ENCODE measurements at places on chromosomes 7 and 10.

- DNase-seq = no peak
Observed at GRCh38 chr7:91630581-91631380, 249.7 kb downstream of the MTERF1 start.

DNA sequence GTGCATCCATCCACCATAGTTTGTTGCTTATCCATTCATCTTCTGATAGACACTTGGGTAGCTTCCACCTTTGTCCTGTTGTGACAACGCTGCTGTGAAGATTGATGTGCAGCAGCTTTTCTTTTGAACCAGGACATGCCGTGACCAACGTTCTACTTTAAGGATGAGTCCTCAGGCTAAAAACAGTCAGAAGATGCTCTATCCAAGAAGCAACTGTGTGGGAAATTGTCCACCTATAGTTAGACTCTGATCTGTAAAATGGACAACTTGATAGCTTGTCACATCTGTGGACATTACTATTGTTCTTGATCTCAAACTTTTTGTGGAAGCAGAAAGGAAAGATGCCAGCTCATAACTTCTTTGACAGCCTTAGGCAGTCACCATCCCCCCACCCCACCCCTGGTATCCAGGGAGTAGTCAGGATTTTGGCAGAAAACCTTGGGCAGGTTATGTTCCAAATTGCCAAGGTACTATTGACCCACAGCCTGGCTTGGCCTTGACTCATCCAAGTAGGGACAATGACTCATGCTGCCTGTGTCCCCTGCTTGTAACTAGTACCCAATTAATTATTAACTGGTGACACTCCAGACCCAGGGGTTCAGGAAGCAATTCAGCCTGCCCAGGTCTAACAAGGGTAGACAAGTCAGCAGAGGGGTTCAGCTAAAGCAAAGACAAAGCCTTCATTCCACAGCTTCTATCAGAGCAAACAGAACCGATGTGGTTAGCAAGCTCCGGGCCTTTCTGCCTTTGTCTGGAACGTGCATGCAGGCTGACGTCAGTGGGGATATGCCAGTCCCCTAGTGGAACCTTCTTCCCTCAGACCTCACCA is 99.6 kb upstream of the ANLN start:
- DNase-seq = no peak

DNA sequence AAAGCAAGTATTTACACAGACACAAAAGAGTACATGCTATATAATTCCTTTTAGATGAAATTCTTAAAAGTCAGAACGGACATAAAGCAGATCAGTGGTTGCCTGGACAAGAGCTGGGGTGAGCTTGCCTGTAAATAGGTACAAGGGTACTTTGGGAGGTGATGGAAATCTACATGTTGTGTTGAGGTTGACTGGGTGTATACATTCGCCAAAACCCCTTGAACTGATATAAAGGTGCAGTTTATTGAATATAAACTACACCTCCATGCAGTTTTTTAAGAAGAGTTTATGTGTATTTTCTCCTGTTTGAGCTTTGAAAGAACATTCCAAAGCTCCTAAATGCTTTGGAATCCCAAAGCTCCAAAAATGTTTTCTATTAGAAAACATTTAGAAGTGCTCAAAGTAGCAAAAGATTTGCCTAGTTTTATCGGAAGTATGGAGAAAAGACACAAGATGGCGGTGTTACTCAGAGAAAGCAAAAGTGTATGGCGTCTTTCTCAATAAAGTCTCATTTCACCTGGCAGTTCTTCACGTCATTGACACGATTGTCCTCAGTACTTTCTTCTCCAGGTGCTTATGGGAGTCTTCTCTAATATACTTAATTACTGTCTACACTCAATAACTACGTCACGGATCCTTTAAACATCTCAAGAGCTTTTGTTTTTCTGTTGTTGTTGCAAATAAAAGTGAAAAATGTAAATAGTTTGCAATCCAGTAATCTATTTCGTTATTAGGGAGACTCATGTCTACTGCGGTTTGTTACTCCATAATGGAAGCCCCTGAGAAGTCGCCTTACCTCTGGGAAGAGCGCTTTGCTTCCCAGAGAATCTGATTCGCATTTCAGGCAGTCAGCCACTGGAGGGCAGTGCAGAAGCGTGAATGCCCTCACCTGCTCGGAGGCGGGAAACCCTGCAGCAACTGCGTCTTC is 14.7 kb upstream of the SEC61G start:
- no peak for DNase-seq

DNA sequence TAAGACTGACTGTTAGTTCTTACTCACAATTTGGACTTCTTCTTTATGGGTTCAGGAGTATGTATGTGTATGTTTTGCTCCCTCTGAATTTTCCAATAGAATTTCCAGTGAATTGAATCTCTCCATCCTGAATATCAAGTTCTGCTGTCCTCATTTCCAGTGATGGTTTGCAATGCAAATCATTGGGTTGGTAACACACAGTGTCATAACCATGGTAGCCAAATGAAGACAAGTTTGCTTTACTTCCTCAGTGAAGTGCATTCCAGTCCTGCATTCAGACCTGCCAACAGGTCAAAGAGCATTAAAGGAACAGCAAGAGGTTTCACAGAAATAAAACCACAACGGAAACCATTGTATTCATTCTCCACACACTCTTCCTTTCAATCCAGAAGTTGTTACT is 15.2 kb downstream of the ITPRID1 start:
- no peak for DNase-seq

GRCh38 chr10:69338133-69338456 is 59.8 kb downstream of the HK1 start:
- no peak for DNase-seq

- no peak for DNase-seq
Observed at GRCh38 chr7:47366960-47367359, 215.0 kb downstream of the TNS3 start.

DNA sequence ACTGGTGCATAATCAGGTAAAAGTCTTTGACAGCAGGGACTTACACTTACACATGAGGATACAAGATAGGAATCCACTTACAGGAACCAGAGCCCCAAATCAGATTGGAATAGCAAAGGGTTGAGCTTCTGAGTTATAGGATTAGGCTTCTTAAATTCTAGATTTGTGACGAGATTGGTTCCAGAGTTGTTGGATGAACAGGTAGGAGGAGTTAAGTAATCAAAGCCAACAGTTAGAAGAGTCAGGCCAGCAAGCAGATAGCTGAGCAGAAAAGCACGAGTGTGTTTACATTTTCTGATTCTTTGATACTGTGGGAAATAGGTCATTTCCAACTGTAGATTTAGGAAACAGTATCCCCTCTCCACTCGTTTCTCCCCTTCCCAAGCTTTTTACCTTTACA is 167.0 kb downstream of the MDFIC start:
- no peak for DNase-seq
